Globus pallidus (tissue), 1 donor: ENCODE measurements at places on chromosomes 16 and 17.

- no peak for DNase-seq
Observed at GRCh38 chr17:10162096-10162495, 36.3 kb downstream of the GAS7 start.

- no peak for DNase-seq
Observed at GRCh38 chr17:74289688-74290087, 15.7 kb downstream of the DNAI2 start.

DNA sequence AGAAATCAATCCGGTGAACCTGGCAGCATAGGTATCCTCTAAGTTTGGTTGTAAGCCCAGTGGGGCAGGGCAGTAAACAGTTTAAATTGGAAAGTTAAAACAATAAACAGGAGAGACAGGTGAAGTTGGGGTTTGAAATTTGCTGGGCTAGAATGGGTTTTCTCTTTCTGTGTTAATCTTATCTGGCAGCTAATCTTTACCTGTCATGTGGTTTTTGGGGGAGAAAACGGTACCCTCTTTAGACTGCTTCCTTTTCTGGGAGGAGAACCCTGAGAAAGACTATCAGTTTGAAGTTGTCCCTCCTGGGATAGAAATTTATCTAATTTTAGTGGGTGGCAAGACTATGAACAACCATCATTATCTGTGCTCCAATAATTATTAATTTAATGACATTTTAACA, 24.0 kb downstream of the CDH13 start:
- no peak for DNase-seq

DNA sequence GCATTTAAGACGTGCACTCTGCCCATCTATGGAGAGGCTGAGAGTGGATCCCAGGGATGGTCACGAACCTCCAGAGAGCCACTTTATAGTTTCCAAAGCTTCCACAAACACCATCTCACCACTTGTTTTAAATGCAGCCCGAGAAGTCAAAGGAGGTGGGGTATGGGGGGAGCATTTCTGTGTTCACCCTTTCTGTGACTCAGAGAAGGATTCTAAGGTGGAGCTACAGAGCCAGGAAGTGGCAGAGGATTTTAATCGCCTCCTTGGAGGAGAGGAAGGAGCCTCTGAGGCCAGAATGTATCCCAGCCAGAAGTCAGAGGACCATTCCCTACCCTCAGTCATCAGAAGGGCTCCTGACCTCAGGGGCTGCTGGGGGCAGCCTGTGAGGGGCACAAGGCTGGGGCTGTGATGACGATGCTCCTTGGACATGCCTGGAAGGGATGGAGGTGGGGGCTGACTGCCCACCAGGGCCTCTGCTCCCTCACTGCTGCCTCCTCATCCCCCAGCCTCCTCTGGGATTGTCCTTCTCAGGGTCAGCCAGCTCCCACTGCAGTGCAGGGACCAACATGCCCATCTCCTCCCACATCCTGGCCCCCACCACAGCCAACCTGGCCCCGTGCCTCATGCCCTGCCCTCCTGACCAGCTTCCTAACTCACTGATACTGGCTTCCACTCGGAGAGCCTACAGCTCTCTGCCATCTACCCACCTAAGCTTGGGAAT, 2.8 kb downstream of the XYLT2 start:
- no peak for DNase-seq

GRCh38 chr17:36816907-36817288, 120.4 kb upstream of the LHX1 start:
- DNase-seq, result no peak

GRCh38 chr16:84732674-84733352, 33.0 kb downstream of the USP10 start:
- no peak for DNase-seq

GRCh38 chr17:72407336-72407909, 286.6 kb downstream of the SOX9 start:
- DNase-seq, result peak; percentile 38

DNA sequence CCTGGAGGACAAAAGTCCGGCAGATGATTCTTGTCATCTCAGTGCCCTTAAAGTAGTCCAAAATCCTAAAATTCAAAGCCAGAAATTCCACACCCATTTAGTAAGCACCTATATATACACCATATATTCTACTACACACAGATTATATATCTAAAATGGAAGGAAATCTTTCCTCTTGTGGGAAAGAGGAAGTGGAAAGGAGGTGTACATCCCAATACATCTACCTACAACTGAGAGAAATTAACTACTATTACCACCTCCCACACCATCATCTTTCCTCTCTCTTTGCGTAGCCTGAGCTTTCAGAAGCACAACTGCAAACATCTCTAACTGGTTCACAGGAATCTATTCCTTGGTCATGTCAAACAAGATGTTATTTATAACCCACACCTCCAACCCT, 5.4 kb upstream of the ITGA2B start:
- no peak for DNase-seq

GRCh38 chr16:84348386-84348888, 19.9 kb upstream of the ATP2C2 start:
- no peak for DNase-seq

DNA sequence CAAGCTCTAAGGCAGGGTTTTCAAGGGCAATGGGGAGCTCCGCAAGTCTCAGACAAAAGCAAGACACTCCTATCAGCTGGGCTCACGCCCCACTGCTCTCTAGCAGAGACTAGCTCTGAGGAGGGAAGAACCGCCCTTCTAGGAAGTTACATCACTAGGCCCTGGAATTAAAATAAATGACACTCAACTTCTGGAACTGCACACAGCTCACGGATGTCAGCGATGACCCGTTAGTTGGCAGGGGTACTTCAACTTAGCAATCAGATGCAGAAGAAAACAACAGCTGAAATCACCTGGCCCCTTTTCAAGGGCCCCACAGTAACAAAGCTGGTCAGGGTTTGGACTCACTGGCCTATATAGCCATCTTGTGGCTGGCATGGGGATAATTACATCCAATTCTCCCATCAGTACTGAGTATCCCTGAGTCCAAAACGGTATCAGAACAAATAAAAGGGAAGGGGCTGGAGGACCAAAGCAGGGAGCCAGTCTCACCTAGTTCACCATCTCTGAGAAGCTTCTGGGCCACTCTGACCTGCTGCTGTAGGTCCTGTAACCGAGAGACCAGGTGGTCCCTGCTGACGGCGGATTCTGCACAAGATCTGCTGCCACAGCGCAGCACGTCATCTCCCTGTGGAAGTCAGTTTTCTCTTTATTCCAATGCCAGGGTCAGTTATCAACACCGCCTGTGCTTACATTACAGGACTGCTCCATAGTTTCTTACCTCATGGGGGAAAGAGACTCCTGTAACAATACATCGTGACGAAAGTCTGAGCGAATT, 22.2 kb downstream of the SERPINF1 start:
- peak; percentile 47 for DNase-seq

DNA sequence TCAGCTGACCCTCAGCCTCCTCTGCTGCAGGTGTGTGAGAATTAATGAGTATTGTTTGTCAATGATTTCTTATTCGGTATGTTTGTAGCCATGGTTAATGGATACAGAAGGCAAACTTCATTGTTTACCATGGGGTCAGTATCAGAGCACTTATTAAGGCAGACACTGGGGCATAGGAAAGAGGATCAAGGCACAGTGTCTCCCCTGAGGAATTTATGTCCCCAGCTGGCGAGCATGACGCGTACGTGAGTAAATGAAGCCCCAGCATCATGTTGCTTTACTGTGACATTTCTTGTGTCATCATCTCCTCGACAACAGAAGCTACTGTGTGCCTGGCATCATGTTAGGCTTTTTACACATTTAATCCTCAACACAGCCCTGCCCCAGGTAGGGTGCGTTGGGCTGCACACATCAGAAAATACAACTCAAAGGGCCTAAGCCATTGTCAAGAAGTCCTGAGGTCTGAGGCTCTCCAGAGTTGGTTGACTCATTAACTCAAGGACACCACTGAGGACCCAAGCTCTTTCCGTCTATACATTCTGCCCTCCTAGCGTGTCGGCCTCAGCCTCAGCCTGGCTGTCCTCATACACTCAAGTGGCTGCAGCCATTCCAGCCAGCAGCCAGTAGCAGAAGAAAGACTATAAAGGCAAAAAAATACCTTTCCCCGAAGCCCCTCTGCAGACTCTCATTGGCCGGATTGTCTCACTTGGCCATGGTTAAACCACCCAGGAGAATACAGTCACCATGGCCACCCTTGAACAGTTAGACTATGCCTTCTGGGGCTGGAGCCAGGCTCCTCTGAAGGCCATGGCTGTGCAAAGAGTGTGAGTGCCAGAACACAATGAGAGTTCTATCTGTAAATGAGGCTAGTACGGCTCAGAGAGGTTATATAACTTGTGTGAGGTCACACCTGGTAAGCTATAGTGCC, 13.9 kb upstream of the ZCCHC14 start:
- no peak for DNase-seq

DNA sequence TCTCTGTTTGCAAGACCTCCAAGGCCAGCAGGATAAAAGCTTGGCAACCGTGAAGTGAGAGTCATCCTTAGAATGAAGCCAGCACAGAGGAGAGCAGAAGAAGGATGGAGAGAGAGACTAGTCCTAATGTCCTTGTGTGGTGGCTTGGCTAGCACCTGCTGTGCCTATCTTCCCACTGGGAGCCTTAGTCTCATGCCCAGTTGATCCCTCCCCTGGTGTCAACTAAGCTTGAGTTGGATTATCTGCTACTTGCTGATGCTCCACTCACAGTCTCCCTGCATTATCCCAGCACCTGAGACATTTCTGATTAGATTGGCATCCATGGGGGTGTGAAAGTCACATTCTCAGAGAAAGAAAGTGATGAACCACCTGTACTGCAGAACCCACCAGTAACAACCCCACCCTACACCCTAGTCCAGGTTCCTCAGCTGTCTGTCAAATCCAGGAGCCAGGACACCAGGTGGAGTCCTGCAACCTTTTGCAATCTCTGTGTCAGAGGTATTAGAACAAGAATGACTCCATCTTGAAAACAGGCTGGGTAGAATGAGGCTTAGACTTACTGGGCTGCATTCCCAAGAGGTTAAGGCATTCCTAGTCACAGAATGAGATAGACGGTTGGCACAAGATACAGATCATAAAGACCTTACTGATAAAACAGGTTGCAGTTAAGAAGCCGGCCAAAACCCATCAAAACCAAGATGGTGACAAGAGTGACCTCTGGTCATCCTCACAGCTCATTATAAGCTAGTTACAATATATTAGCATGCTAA, 460.2 kb upstream of the C16orf82 start:
- no peak for DNase-seq

DNA sequence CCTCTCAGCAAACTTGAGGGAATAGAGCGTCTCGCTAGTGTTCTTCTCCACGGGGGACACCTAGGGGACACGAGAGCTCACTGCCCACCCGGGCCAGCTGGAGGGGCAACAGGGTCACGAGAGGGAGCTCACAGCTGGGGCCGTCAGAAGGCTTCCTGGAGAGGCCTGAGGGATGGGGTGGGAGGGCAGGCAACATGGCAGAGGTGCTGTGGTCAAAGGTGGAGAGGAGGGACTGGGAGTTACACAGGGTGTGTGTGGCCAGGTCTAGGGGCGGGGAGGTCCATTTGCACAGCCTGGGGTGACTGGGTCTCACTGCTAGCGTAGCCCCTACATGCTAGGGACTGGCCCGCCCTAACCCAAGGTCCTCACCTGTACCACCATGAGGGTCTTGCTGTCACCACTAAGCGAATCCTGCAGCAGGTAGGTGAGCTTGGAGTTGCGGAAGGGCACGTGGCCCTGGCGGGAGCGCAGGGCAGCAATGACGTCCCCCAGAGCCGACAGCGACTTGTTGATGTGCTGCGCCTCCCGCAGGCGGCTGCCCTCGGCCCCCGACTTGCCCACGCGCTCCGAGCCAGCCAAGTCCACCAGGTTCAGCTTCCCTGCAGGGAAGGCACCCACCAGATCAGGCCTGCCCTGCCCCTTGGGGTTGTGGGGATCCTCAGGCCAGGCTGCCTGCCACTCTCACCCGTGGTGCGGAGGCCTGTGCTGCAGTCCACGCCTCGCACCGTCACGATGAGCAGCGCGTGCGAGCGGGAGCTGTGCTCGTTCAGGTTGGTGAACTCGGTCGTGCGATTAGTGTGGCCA, 25.0 kb downstream of the KATNB1 start:
- no peak for DNase-seq

DNA sequence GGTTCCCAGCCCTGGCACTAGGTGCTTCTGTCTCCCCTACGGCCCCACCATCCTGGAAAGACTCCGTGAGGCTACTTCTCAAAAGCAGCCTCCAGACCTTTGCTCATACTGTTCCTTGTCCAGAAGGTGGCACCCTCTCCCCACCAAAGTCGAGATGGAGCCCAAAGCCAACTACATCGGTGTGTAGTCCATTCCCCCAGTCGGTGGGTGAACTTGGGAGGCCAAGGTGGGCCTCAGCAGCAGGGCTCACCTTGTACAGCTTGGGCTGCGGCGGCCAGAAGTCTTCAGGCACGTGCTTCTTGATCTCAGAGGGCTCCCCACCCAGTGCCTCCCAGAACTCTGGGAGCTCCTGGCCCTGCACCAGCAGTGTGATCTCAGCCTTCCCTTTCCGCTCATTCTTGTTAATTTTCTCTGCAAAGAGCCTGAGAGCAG, 10.2 kb downstream of the FLII start:
- DNase-seq, result peak; percentile 76

DNA sequence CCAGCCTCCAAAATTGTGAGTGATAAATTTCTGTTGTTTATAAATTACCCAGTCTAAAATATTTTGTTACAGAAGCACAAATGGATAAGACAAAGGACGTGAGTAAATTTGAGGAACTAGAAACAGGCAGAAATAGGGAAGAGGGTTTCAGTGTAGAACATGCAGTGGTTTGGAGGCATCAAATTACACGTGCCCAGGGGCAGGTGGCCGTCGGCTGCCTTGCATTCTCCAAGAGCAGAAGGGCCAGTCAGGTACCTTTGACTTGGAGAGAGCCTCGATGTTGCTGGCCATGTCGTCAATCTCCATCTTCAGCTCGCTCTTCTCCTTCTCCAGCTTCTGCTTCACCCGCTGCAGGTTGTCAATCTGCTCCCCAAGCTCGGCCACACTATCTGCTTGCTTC, 54.3 kb downstream of the MYH13 start:
- DNase-seq, result no peak

DNA sequence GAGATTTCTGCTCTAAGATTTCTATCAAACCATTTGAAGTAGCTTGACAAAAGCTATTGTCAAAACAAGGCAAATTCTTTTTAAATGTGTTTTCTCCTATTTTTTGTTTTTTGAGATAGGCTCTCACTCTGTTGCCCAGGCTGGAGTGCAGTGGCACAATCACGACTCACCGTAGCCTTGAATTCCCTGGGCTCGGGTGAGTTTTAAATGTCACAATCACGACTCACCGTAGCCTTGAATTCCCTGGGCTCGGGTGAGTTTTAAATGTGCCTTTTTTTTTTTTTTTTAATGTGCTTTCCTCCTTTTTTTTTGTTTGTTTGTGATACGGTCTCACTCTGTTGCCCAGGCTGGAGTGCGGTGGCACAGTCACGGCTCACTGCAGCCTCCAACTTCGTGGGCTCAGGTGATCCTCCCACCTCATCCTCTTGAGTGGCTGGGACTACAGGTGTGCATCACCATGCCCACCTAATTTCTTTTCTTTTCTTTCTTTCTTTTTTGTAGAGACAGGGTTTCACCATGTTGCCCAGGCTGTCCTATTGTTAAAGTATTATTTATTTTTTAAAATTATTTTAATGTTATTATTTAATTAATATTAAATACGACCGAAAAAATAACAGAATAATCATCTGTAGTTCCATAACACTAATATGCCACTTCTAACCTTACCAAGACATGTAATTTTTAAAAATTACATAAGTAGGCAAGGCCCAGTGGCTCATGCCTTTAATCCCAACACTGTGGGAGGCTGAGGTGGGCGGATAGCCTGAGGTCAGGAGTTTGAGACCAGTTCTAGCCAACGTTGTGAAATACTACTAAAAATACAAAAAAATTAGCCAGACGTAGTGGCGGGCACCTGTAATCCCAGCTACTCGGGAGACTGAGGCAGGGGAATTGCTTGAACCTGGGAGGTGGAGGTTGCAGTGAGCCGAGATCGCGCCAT, 69.7 kb upstream of the FA2H start:
- no peak for DNase-seq
